Placental pericyte (primary cell): ENCODE measurements at places on chromosomes 16 and 17. TPM values are rescaled to one million over a fixed set of nuclear protein-coding genes. Genes with fewer than 3 reads are reported as not detected.

Gene SLC6A2
- 0.43 TPM in 1 of 2 replicates, not detected in the other for total RNA-seq

Gene TNS4
- 0.14 TPM in 1 of 2 replicates, not detected in the other for total RNA-seq

Gene ITGB4
- 0.44 and 0.57 TPM in 2 replicates for total RNA-seq

Gene DPEP3
- total RNA-seq = not detected in 2 replicates

Gene TP53TG3
- total RNA-seq = 1.0 TPM in 1 of 2 replicates, not detected in the other

Gene ALG1
- 37.6 and 50.5 TPM in 2 replicates for total RNA-seq

Gene CD300A
- not detected in 2 replicates for total RNA-seq

Gene TMEM238L
- total RNA-seq = not detected in 2 replicates

Gene TMEM100
- total RNA-seq = 1.8 and 3.4 TPM in 2 replicates

Gene KRTAP3-2
- total RNA-seq = not detected in 2 replicates

Gene GINS2
- total RNA-seq = 0.66 and 16.5 TPM in 2 replicates

Gene CIBAR2
- not detected in 2 replicates for total RNA-seq

Gene ENPP7
- total RNA-seq = not detected in 2 replicates

Gene NHERF1
- total RNA-seq = 37.5 and 101 TPM in 2 replicates

Gene PLD6
- 3.4 and 4.8 TPM in 2 replicates for total RNA-seq

Gene HOXB9
- 0.22 TPM in 1 of 2 replicates, not detected in the other for total RNA-seq

Gene KRT14
- 1.0 TPM in 1 of 2 replicates, not detected in the other for total RNA-seq

Gene TP53TG3C
- 0.22 and 0.29 TPM in 2 replicates for total RNA-seq

Gene ITGAD
- not detected in 2 replicates for total RNA-seq

Gene KRT27
- not detected in 2 replicates for total RNA-seq
